T-helper 2 cell (primary cell): ENCODE measurements at places on chromosomes 3 and 15.

DNA sequence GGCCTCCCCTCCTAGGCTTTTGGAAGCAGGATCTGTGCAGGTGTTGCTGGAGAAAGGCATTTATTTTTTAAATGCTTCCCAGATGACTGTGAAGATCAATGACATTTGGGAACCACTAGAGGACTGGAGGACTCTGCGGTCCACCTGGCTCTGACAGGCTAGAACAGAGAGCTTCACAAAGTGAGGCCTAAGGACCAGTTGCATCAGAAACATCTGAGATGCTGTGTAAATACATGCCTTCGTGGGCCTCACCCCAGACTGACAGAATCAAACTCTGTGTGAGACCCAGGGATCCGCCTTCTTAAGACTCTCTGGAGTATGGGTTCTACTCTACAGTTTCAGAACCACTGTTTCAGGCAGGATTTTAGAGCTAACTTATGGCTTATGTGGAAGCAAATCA is 105.0 kb upstream of the ICE2 start:
- no peak for DNase-seq

GRCh38 chr3:150737874-150738679 is 24.9 kb downstream of the SIAH2 start:
- DNase-seq, result no peak

GRCh38 chr3:190671658-190672057 is 157.8 kb downstream of the IL1RAP start:
- no peak for DNase-seq

DNA sequence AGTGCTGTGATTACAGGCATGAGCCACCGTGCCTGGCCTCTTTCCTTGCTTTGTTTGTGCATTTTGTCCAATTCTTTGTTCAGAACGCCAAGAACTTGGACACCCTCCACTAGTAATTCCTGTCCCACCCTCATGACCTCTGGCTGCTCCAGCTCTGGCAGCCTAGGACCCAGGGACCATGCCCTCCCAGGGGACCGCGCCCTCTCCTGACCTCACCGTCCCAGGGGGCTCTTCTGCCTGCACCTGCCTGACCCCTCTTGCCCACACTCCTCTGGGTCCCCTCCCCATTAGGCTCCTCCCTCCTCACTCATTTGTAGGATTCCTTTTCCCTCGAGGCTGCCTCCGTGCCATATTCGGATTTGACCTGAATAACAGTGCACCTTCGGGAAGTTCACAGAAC is 41.1 kb downstream of the FSD2 start:
- DNase-seq, result no peak

DNA sequence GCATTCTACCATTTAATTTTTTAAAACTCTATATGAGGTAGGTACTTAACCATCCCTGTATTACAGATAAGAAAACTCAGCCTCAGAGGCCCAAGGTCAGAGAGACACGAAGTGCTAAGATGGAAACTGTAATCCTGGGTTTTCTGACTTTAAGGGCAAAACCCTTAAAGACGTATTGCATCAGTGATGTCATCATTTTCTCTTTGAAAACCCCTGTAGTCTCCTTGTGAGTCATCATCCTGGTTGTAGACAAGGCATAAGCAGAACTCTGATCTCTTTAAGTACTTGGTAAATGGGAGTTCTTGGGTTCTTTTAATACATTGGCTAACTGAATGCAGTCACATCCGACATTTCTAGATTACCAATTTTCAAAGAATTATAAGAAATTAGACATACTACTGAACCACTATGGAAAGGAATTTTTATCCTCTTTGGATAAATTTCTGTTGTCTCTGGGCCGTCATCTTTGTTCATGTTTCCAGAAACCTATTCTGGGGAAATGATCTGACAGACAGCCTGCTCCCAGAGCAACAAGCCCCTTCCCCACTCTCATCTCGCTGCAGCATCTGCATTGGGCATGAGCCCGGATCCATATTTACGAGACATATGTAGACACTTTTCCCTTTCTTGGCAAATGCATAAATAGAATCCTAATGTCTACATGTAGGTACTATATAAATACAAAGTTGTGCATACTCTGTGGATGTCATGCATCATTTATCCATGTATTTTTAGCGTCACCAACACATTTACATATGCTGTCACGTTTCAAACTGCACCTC is 48.7 kb upstream of the MDFIC2 start:
- no peak for DNase-seq

GRCh38 chr3:160447544-160447943 is 2.0 kb downstream of the TRIM59 start:
- no peak for DNase-seq

DNA sequence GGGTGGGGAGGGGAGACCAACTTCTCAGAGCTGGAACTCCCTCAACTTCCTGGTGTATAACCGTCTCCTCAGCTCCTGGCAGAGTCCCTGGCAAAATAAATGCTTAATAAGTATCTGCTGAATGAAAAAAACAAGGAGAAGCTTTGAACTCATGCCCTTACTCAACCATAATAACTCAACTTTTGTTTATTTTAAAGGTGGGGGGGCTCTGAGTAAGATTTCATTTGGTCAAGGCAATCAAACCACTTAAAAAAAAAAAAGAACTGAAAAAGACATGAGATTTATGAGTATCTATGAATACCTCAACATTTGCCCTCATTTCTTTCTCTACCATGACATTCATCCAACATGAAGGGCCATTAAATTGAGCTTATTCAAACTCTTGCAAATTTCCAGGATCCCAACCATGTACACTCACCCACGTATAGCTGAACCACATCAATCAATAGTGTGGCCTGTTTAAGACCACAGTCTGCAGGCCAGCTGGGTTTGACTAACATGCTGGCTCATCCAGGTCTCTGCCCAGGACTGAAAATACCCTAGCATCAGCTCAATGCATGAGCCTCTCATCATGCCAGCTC is 157.9 kb downstream of the FOXP1 start:
- DNase-seq, result no peak
